ENCODE measurements at places on chromosomes 7 and 10. TPM values are rescaled to one million over a fixed set of nuclear protein-coding genes. Genes with fewer than 3 reads are reported as not detected.

- H3K27ac ChIP-seq, result no peak overlapping the region
- H3K4me1 ChIP-seq, result no peaks in the 10 kb centered on the region
- no peaks in the 10 kb centered on the region for H3K36me3 ChIP-seq
- no peak overlapping the region for H3K4me3 ChIP-seq
Observed at GRCh38 chr7:31419505-31420055, 79.1 kb upstream of the NEUROD6 start.

DNA sequence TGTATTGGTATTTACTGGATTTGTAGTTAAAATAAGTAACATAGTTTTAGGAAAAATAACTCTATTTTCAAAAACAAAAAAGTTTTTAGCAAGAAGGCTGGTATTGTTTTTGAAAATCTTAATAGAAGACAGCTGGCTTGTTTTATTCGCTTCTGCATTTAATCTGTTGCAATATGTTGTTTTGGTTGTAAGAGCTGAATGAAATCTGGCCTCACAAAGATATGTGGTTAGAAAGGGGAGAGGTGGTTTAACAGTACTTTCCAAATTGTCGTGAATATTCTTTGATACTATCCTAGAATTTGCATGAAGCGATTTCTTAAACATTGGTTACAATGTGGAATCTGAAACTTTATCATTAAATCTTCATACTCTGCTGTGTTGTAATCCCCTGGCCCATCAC lies 355.9 kb upstream of the FZD8 start:
- H3K27ac ChIP-seq, result no peak overlapping the region
- H3K4me1 ChIP-seq, result no peaks in the 10 kb centered on the region
- H3K27me3 ChIP-seq, result no peaks in the 10 kb centered on the region
- no peak for DNase-seq

The DYNC1I1 gene
- total RNA-seq, result not detected

DNA sequence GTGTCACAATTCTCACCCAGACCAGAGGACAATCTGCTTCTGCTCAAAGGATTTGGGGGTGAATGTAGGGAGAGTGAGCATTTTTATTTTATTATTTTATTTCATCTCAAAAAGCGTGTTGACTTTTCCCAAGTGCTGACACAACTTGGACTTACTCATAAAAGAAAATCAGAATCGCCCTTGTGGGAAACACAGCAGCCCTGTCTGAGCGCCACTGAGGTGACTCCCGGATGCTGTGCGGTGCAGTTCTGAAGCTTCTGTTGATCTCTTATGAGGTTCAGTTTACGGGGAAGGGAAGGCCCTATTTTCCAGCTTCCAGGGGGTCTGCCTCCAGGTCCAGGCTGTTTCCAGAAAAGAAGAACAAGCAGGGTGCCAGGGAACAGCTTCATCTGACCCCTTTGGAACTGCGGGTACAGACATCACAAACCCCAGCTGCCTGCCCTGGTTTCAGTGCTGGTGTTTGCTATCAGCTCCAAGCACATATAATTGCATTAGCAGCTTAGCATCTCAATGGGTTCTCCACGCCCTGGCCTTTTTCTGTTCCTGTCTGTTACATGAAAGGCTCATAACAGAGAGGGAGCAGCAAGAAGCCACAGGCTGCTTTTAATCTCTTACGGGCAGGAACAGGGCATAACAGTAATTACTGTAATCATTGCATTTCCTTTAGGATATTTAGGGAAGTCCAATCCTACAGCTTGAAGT lies 52.4 kb downstream of the PARP12 start:
- DNase-seq, result no peak

DNA sequence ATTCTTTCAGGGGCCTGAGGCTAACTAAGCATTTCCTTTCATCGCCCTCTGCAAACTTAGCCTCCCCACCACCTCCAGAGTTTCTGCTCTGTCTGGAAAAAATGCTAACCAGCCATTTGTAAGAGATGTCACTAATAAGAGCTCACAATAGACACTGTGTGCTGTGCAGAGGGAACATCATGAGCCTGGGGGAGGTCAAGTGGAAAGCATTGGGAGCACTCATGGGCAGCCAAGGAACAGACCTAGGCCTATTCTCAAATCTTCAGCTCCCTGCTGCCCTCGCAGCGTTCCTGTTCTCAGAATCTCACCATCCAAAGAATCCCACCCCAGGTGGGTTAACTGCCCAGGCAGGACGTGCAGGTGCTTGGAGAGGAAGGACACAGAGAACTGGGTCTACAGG lies 27.1 kb upstream of the GPAM start:
- no peaks in the 10 kb centered on the region for H3K27me3 ChIP-seq
- no peaks in the 10 kb centered on the region for H3K36me3 ChIP-seq

DNA sequence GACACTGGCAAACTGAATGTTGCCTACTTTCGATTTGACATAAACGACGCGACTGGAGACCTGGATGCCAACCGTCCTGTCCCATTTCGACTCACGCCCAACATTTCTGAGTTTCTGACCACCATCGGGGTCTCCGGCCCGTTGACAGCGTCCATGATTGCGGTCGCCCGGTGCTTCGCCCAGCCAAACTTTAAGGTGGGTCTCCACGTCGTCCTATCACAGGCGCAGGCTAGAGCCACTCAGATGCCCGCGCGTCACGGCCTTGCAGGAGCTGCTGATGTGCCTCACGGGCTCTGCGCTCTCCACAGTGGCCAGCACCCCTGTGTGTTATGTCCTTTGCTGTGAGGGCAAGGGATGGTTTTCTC lies 132.6 kb downstream of the SMURF1 start:
- DNase-seq, result no peak
- H3K4me1 ChIP-seq, result peaks cover 1% of the 10 kb centered on the region
- peaks cover 60% of the 10 kb centered on the region for H3K36me3 ChIP-seq

DNA sequence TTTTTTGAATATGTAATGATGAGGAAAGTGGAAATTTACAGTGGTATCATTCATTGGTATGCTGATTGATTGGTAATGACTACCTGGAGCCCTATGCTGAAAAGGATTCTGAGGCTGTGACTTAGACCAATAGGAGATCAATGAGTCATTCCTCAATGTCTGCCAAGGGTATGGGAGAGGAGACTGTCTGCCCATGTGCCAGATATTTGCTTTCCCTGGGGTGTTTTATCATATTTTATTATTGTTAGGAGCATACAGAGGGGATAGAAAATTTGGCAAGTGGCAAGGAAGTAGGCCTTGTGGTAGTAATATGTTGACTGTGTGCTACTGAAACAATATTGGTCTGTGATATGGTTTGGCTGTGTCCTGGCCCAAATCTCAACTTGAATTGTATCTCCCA lies 54.8 kb downstream of the ASAH2B start:
- no peak for DNase-seq
- no peaks in the 10 kb centered on the region for H3K4me1 ChIP-seq
- H3K36me3 ChIP-seq, result no peaks in the 10 kb centered on the region
- no peak overlapping the region for H3K4me3 ChIP-seq

GRCh38 chr7:134448356-134449229 lies 10.3 kb downstream of the AKR1B1 start:
- H3K36me3 ChIP-seq, result peaks cover 43% of the 10 kb centered on the region
- no peak overlapping the region for H3K4me3 ChIP-seq
- peaks cover 7% of the 10 kb centered on the region for H3K4me1 ChIP-seq
- no peak for DNase-seq
